ENCODE measurements at places on chromosomes 13 and 19.
A peak's percentile ranks its signal among the peaks of the same experiment; 100 is the strongest.

DNA sequence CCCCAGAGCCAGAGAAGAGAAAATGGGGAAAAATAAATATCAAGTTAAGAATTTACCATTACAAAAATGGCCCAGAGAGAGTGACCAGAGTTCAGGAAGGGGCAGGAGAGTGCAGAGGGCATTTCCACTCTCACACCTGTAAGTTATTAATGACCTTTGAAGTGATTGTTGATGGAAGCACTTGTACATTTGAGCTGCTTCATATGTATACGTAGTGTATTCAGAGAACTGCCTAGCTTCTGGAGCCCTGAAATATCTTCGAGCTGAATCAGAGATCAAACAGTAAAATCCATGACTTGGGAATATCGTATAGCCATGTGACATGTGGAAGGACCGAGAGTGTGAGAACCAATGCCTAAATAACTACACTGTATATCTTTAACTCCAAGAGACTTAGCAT, 49.2 kb upstream of the PCCA start:
- no peak for DNase-seq

DNA sequence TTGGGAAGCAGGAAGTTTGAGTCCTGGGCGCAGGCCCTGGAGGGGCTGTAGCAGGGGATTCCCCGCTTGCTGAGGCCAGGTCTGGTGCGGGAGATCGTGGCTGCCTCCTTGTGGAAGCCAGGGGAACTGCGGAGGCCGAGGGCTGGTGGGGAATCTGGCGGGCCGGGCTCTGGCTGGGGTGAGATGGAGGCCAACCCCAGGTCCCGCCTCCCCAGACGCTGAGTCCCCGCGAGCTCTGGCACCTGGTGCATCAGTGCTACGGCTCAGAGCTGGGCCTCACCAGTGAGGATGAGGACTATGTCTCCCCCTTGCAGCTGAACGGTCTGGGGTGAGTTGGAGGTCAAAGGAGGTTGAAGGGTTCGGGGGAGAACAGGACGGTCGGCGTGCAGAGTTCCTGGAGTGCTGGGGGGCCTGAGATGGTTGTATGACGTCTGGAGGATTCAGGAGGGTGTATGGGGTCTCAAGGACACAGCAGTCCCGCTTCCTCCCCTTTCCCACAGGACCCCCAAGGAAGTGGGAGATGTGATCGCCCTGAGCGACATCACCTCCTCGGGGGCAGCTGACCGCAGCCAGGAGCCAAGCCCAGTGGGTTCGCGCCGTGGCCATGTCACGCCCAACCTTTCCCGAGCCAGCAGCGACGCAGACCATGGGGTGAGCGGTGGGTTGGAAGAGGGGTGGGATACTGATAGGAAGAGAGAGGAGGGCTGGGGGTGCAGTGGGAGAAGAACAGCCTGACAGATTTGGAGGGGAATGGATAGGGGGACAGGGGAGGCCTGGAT, 13.1 kb downstream of the GRAMD1A start:
- peak; percentile 87 for DNase-seq

DNA sequence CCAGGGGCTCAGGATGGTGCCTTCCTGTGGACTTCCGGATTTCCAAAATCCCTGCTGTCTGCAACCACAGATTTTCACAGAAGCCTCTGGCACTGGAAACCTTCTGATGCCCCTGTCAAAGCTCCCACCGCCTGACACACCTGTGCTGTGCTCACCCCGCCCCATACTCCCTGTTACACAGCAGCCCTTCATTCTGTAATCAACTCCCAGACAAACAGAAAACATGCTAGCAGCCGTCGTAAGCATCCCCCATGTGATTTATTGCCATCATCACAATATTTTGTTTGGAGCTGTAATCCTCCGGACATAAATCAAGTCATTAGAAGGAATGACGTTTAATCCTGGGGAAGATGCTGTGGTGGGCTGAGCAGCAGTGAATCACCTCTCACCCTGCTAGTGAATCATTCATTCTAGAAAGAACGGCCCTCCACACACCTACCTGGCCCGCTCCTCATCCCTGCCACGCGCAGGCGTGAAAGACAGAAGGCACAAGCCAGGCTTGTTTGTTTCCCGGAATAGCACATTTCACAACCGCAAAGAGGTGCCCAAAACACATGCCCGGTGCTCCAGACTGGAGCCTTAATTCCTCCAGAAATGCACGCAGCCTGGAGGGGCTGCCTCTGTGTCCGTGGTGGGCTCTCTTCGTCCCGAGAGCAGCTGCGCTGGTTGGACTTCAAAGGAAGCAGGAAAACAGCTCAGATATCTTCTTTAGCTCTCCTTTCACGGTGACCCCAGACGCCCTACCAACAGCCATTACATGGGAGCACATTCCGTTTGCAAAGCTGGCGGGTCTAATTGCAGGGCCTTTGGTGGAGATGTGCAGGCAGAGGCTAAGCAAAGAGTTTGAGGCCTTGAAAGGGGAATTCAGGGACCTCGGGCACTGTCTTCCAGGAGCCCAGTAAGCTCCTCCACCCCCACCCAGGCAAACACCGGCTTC, 41.3 kb upstream of the KCTD15 start:
- DNase-seq, result no peak

DNA sequence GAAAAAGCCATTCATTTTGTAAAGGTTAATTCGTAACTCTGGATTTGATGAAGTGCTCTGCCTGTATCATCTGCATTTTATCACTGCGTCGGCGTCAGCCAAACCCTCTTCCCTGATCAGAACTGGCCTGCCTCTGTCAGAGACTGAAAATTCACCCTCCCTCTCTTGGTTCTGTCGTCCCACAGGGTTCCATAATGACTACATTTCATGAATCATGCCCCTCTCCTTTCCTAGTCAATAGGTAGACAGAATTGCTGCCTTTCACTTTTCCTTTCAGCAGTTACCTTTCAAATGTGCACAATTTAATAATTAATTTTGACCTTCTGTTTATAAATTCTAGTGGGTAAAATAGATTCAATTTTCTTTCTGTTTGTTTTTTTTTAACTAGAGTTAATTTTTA, 423.4 kb downstream of the RFC3 start:
- no peak for DNase-seq

DNA sequence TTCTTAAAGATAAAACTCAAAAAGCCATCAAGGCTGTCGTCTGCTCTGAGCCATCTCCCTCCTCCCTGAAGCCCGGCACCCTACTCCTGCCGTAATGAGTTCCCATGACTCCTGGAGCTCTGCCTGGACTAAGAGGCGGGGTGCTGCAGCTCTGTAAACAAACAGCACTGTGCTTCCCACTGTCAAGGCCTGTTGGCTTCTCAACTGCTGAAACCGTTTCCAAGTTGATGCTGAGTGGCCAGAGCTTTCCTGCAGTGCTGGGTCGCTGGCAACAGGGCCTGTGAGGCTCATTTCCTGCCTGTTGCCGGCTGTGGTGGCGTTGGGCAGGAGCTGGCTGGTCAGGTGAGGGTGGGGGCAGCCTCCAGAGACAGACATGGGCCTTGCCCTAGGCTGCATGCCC, 26.7 kb upstream of the ISYNA1 start:
- no peak for DNase-seq

GRCh38 chr19:10510301-10510802, 6.9 kb downstream of the S1PR5 start:
- DNase-seq, result peak; percentile 41

GRCh38 chr13:62158520-62158919, 742.9 kb upstream of the PCDH20 start:
- DNase-seq, result no peak

DNA sequence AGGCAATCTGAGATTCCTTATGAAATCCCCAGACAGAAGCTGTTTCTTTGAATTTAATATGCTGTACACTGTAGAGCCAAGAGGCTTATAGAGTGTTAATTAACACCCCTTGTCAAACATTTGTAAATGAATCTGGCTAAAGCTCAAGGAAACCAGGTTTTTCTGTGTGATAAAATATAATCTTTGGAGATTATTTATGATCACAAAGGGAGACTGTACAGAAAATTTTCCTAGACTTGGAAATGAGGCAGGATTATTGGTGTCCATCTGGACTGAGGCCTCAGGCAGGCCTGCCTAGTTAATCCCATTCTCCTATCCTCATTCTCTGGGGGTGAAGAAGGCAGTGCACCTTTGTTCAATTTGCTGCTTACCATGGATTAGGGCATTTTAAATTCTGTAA, 17.8 kb downstream of the KL start:
- DNase-seq, result no peak

- no peak for DNase-seq
Measured at GRCh38 chr13:48431987-48432615, 19.2 kb upstream of the LPAR6 start.

- DNase-seq, result no peak
Measured at GRCh38 chr19:56934438-56935090, 94.0 kb upstream of the PEG3 start.

DNA sequence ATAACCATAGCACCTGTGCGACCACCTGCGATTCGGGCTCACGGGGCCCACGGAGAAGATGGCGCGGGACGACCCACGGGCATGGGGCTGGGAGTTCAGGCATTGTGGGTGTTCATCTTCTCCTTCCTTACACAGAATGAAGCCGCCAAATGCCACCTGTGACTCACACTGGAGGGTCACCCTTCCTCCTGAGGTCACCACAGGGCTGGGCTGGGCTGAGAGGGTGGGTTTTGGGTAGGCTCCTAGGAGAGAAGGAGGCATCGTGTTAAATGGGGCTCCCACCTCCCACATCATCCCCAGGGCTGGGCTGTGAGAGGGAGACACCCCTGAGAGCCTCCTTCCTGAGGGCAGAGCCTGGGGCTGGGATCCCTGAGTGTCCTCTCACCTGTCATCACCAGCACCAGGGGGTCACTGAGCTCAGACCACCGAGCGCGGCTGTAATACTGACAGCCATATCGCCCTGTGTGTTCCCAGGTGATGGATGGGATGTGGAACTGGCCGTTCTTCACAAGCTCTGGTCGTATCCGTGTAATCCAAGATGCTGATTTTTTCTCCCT, 1.4 kb downstream of the LILRB2 start:
- no peak for DNase-seq

DNA sequence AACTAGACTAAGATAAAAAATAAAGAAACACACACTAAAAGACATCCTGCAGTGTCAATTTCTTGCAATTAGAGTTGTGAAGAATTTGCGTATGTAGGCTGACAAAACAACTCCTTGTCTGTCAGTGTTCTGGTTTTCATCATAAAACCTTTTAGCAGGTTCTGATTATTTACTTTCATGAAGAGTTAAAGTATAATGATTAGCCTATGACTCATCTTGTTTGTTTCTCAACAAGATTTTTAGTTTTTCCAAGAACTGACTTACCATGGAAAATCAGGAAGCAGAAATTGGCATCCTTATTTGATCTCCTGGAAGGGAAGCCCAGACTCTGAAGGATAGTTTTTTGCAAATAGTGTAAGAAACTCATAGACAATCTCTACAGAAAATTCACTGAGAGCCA, 848.7 kb upstream of the PCDH9 start:
- DNase-seq, result no peak

DNA sequence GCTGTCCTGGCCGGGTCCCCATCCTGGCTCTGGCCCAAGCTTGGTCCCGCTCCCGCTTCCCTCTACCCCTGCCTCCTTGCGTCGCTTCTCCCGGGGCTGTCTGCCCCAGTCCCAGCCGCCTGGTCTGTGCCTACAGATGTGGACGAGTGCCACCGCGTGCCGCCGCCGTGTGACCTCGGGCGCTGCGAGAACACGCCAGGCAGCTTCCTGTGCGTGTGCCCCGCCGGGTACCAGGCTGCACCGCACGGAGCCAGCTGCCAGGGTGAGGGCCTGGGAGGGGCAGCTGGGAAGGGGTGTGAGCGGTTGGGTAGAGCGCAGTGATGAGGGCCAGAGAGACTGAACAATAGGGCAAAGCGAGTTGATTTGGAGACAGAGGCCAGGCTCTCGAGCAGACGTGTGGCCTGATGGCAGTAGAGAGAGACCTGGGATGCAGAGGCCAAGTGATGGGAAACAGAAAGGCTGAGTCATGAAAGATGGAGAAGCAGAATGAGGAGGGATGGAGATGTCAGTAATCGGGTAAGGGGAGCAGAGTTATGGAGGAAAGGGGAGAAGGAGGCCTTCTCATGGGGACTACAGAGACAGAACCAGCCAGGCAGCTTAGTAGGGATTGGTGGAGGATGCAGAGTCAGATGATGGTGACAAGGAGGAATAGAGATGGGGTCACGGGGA, 9.4 kb downstream of the LTBP4 start:
- DNase-seq, result peak; percentile 86

GRCh38 chr13:113365971-113366588, 2.1 kb upstream of the GRTP1 start:
- DNase-seq, result no peak

GRCh38 chr19:16509141-16510061, 13.2 kb downstream of the C19orf44 start:
- DNase-seq, result no peak

DNA sequence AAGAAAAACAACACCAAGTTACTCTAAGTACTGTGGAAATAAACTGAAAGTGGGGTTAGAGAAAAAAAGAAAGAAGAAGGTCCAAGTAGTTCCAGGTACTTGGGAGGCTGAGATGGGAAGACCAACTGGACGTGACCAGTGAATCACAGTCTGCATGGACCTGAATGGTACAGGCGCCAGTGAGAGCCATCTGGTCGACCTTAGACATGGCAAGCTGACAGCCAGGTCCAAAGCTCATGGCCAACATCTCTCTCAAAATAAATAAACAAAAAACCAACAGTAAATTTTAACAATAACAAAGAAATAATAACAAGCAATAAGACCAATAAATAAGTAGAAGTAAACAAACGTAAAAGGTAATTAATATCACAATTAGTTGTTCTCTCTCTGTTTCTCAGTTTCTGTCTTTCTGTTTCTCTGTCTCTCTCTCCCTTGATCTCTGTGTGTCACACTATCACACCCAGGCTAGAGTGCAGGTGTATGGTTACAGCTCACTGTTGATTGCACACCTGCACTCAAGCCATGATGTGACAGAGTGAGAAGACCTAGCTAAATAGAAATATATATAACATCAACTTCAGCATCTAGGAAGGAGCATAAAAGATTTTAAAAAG, 31.6 kb upstream of the ZNF724 start:
- DNase-seq, result no peak

- DNase-seq, result no peak
Measured at GRCh38 chr13:94343243-94343585, 136.3 kb downstream of the DCT start.

DNA sequence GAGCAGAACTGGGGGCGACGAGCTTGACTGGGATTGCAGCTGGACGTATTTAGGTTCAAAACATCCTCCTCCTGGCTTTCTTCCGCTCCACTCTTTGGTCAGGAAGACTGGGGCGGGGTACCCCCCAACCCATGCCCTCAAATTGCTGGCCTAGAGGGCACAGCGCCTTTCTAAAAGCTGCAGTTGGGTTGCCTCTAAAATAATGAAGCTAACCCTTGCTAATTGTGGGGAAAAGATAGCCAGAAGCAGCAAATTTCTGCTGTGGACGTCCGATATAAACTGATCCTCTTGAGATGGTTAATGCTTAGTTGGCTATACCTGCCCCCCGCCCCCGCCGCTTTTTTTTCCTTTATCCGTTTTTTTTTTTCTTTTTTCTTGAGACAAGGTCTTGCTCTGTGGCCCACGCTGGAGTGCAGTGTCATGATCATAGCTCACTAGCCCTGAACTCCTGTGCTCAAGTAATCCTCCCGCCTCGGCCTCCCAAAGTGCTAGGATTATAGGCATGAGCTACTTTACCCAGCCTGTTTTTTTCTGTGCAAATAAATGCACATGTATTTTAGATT, 754 bp upstream of the CHERP start:
- no peak for DNase-seq
